Breast epithelium (tissue), 4 donors: ENCODE measurements at places on chromosomes 7 and 10. TPM values are rescaled to one million over a fixed set of nuclear protein-coding genes. Genes with fewer than 3 reads are reported as not detected.
A peak's percentile ranks its signal among the peaks of the same experiment; 100 is the strongest.

ITIH2 gene
- 2.0 TPM for total RNA-seq

DNA sequence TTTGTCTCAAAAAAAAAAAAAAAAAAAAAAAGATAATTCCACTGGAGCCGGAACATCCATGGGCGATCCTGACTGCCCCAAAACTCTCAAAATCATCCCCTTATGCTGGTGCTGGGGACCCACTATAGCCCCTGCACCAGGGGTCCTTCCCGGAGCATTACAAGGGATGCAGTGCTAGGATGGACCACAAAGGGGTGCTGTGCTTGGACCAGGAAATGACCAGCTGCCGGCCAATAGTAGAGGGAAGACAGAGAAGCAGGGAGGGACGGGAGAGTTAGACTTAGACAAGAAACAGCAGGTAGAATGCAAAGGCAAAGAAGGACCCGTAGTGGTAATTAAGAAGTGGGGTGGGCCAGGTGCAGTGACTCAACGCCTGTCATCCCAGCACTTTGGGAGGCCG, 40.5 kb downstream of the RCC1L start:
- no peaks in the 10 kb centered on the region for H3K27me3 ChIP-seq
- no peaks in the 10 kb centered on the region for H3K36me3 ChIP-seq

- H3K27ac ChIP-seq = no peak overlapping the region
- H3K4me3 ChIP-seq = no peak overlapping the region
- DNase-seq = no peak
- no peaks in the 10 kb centered on the region for H3K36me3 ChIP-seq
- H3K27me3 ChIP-seq = no peaks in the 10 kb centered on the region
- no peaks in the 10 kb centered on the region for H3K4me1 ChIP-seq
These were observed 30.4 kb downstream of the STEAP1B start for GRCh38 chr7:22469371-22470143.

GRCh38 chr7:73885975-73886798, 25.2 kb downstream of the TMEM270 start:
- H3K36me3 ChIP-seq = no peaks in the 10 kb centered on the region
- H3K4me3 ChIP-seq = no peak overlapping the region
- H3K4me1 ChIP-seq = peaks cover 13% of the 10 kb centered on the region
- peak overlapping the region; percentile 82 for H3K27ac ChIP-seq

GRCh38 chr10:89392974-89393373, 551 bp downstream of the IFIT1 start:
- no peak for DNase-seq
- no peaks in the 10 kb centered on the region for H3K4me1 ChIP-seq
- no peaks in the 10 kb centered on the region for H3K36me3 ChIP-seq
- no peaks in the 10 kb centered on the region for H3K27me3 ChIP-seq
- H3K27ac ChIP-seq = peak overlapping the region; percentile 85

- H3K4me1 ChIP-seq = no peaks in the 10 kb centered on the region
- no peaks in the 10 kb centered on the region for H3K27me3 ChIP-seq
- DNase-seq = no peak
- H3K4me3 ChIP-seq = no peak overlapping the region
These were observed 381.1 kb downstream of the SDK1 start for GRCh38 chr7:3682028-3682710.

GRCh38 chr7:23462846-23463245, 7.4 kb downstream of the IGF2BP3 start:
- no peak overlapping the region for H3K4me3 ChIP-seq
- H3K27me3 ChIP-seq = peaks cover 69% of the 10 kb centered on the region
- no peak for DNase-seq
- no peaks in the 10 kb centered on the region for H3K36me3 ChIP-seq
- H3K4me1 ChIP-seq = no peaks in the 10 kb centered on the region
